ENCODE measurements at places on chromosomes 1 and 21. TPM values are rescaled to one million over a fixed set of nuclear protein-coding genes. Genes with fewer than 3 reads are reported as not detected.

DNA sequence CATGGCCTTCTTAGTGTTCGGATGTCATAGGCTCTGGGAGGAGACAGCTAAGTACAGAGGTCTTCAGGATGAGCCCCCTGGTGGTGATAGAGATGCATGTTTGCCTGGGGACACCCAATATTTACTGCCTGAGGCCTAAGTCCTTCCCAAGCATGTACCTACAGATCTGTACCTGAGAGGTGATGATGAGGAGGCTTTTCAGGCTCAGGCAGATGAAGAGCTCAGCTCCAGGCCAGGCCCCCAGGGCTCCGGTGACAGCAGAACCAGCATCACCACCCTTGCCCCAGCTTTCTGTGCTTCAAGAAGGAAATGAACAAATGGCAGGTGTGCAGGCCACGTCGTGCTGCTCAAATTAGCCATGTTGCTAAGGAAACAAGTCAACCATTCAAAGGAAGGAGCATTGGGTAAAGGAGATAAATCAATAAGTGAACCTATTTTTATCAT is 21.1 kb downstream of the CACNA1E start:
- no peak for DNase-seq

DNA sequence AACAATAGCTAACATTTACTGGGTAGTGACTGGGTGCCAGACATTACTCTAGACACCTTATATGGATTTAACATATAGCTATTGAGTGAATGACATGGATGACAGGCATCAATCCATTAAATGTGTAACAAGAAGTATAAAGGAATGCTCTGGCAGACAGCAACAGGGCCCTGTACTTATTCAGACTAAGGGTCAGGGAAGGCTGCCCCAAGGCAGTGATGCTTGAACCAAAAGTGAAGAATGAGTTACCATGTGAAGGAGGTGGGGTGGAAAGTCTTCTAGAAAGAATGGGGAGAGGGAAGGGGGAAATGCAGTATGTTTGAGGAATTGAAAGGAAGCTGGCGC is 8.3 kb upstream of the PTPRF start:
- no peak for DNase-seq

Gene CYP4A22
- total RNA-seq, result not detected

Gene SPRR2F
- total RNA-seq, result not detected

Gene PRAMEF14
- not detected for total RNA-seq

Gene KRTAP10-12
- not detected for total RNA-seq

- DNase-seq, result no peak
These were observed 67.3 kb downstream of the VAV3 start for GRCh38 chr1:107897438-107898345.

DNA sequence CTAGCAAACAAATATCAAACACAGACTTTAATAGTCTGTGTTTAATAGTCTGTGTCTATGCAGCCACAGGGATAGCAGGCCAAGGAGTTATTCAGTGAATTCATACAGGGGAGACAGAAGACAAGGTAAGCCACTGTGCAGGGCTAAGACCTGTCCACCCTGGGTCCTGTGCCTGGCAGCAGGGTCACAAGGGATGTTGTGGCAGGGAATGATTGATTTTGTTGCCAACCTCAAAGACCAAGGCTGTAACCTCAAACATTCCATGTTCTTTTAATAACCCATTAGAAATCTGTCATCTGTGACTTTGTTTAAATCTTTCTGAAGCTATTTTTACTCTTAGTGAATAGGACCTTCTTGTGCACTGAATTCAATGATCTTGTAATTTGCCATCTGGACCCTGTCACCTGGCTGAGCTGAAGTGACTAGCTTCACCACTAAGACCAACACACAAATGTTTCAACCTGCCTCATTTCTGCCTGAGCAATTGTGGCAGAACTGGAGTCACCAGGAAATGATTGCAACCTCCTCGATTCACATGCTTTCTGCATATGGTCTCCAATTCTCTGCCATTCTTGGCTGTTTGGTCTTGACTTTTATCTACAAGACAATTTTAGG is 154.2 kb downstream of the ASTN1 start:
- DNase-seq, result peak; percentile 13

Gene NAV1
- 43.3 TPM for total RNA-seq

Data from myocyte (in vitro differentiated cells).